GM19239 (cell line): ENCODE measurements at places on chromosomes 6 and 20.

DNA sequence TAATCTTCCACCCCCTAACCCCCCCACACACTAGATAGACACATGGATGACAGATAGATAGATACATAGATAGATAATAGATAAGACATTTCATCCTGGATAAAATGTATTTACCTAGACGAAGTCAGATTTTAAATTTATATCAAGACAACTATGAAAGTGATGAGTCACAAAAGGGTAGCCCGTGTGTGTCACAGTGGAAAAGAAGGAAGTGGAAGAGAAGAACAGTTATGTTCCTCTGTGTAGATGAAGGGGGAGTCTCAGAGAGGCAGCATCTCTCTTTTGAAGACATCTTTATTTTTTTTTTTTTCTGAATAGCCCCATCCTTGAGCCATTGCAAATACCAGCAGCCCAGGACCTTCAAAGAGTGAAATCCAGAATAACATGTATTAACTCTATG lies 121.7 kb upstream of the VGLL2 start:
- no peak for DNase-seq

DNA sequence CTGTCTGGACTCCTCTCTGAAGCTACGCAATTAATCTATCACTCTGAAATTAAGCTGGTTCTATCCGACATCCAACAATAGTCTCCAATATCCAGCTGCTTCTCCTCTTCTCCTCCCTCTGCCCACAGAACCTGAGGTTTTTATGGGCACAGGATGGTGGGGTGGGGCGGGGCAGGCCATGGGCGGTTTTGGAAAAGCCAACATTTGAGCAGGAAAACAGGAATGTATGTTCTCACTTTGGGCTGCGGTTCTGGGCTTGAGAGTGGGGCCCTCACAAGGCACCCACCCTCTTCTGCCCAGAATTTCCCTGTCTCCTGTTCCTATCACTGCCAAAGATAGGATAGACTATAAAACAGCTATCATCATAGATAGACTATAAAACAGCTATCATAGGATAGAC lies 1144.2 kb downstream of the EPHA7 start:
- DNase-seq = no peak

DNA sequence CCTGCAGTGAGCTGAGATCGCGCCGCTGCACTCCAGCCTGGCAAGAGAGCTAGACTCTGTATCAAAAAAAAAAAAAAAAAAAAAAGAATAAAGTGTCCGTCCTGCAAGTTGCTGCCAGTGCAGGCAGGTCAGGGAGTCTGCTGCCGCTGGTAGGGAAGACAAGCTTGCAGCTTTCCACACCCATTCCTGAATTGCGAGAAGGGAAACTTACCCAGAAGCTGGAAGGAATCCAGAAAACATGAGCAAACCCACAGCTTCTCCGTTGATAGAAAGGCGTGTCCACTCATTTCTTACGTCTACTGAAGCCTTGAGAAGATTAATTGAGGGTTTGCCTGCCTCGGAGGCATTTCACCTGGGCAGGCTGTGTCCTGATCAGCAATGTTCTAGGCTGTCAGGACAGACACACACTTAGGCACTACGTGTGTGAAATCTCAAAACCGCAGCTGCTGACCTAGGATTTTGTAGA lies 61.6 kb upstream of the DSP start:
- no peak for DNase-seq

GRCh38 chr20:46324960-46325703 lies 16.8 kb upstream of the CDH22 start:
- DNase-seq = no peak

- DNase-seq = peak; percentile 78
Observed at GRCh38 chr6:63635588-63636517, at the start of gene PHF3. Gene PHF3 (plus strand): TSS chr6:63635802. CDS start chr6:63646552, 10,750 bp downstream.

- DNase-seq = no peak
Observed at GRCh38 chr20:2972126-2972525, 71.3 kb upstream of the GNRH2 start.

DNA sequence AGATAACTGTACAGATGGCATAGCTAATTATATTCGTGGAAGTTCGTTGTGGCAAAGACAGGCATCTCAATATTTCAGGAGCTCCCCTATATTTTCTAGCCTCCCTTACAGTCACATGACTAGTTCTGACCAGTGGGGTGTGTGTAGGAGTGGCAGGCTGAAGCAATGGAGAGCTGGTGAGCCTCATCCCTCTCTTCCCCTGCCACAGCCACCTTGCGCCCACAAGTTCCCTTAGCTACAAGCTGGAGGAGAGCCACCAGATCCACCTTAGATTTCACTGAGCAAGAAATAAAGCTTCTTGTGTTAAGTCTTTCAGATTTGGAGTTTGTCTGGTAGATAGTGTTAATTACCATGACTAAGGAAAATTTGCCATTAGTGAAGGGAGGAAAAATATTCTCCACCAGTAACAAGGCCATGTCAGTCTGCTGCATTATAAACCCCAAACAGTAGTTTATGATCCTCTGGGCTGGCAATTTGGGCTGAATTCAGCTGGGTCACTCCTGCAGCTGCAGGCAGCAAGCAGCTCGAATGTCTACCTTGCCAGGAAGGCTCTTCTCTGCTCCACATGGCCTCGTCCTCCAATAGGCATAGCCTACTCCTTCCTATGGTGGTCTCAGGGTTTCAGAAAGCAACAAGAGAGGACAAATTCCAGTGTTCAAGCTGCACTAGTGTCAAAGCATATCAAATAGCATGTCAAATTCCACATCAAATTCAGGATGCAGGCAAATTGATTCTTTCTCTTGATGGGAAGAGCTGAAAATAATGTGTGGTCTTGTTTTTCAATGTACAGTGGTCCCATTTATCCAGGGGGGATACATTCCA lies 7.4 kb upstream of the RBCK1 start:
- DNase-seq = no peak

DNA sequence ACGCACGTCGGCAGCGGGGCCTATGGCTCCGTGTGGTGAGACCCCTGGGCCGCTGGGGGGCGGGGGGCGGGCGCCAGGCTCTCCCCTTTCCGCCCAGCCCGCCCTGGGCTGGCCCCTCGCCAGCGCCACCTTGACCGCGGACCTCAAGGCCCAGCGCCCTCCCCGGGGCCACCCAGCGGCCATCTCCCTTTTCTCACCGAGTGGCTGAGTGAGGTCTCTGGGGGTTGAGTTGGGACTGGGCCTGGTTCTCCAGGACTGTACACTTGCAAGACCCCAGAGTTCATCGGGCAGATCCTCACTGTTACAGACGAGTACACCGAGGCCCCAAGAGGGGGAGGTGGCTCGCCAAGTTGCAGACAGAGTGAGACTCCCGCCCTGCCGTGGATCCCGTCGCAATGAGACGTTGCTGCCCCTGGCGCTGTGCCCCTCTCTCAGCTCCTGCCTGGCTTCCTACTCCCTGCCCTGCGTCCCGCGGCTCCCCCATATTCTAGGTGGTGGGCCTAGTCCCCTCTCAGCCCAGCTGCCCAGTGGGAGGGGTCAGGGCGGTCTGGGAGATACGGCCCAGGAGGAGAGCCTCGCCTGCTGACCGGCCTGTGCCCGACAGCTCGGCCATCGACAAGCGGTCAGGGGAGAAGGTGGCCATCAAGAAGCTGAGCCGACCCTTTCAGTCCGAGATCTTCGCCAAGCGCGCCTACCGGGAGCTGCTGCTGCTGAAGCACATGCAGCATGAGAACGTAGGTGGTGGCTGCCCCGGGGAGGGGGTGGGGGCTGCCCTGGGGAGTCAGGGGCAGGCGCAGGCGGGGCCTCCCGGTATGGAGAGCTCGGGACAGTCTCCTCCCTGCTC lies 576 bp downstream of the MAPK13 start:
- DNase-seq = peak; percentile 41

- DNase-seq = no peak
Observed at GRCh38 chr6:33609528-33609927, 11.6 kb upstream of the ITPR3 start.

DNA sequence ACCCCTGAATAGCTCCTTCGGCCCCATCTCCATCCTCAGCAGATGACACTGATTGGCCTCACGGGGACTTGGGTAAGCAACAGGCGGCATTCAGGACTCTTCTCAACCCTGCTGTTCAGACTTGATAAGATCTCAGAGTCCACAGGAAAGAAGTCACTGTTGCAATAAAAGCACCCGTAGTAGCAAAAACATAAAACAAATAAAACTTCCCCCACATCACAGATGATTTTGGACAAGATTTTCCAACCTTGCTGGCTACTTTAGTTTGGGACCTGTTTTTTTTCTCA lies 17.1 kb upstream of the C20orf144 start:
- DNase-seq = no peak

GRCh38 chr6:166032366-166033200 lies 135.1 kb downstream of the TBXT start:
- DNase-seq = no peak
